ENCODE measurements at places on chromosomes 13 and 19.

DNA sequence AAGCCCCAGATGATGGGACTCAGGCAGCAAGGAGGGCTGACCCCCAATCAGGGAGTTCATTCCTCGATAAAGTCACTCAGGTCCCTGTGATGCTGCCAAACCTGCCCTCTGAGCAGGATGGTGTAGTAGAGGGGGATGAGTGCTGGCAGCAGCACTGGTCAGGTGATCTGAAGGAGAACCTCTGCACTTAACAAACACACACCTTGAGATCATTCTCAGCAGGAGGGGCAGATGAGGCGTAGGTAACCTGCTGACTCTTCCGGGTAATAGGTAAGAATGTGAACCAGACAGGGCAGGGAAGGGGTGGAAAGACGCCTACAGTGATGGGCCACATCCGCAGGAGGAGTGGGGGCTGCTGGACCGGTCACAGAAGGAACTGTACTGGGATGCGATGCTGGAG, 3.2 kb downstream of the ZNF446 start:
- DNase-seq, result no peak

DNA sequence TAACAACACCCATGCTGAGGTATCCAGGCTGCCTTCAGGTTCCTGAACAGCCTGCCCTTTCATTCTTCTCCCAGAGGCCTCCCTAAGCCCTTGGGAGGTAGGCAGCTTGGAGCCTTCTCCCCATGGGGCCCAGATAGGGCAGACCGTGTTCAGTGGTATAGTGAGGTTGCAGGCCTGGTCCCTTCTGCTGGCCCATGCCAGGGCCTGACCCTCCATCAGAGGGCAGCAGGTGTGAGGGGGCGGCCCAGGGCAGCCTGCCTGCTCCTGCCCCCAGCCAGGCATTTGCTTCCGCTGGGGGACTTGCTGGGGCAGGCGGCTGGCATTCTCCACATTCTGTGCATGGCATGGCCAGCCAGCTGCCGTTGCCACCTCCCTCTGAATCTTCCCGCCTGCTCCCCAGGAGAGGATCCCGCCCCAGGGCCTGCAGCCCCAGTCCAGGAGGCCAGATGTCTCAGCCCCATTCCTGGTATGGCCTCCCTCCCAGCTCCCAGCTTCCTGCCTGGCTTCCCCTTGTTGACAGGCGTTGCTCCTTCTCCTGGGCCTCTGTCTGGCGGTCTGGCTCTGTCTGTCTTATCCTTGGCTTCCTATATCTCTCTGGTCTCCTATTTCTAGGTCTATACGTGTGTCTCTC, 8.9 kb downstream of the CIC start:
- DNase-seq, result no peak

DNA sequence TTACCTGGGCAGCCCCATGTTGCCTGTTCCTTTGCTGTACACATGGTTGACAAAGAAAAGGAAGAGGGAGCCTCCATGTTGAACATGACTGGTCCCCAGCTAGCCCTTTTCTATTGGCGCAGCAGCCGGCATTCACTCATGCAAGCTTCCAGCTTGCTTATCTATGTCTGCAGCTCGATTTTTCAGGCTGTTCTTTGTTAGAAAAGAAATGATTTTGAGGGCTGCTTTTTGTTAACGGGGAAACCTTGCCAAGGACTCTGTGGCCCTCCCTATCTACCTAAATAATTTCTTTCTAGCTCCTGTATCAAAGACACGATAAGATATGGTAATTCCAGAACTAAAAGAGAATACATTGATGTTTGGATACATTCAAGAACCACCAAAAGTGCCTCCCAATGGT, 20.4 kb upstream of the ADGRE2 start:
- DNase-seq, result no peak

DNA sequence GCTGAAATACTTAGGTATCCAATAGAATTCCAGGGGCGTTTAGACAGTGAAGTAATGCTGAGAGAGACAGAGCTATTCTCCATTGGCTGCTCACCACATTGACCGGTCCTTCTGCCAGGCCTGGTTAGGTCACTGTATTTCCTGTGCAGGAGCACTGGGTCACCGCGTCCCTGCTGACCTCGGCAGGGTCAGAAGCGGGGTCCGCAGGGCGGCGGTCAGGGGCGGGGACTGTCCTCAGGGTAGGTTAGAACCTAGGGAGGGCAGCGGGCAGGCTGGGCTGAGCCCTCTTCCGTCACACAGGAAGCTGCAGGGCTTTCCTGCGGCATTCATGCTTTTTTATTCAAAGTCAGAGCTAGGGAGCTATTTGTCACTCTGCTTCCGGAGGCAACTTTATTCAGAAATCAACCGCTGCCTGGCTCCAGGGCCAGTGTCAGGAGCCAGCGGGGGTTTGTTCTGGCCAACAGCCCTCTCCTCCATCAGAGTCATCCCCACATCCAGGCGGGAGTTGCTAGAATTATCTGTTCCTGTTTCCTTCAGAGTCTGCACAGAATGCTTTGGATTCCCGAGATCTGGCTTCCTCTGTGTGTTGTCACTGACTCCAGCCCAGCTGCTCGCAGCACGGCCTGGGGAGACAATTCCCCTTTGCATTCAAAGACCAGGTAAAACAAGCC, 81.2 kb upstream of the WASF3 start:
- DNase-seq, result no peak

- DNase-seq, result no peak
Measured at GRCh38 chr13:30718661-30719524, 16.4 kb upstream of the ALOX5AP start.

GRCh38 chr19:15126131-15126910, 19.1 kb downstream of the SYDE1 start:
- DNase-seq, result no peak

- no peak for DNase-seq
Measured at GRCh38 chr19:37928527-37929286, 21.7 kb downstream of the SIPA1L3 start.

DNA sequence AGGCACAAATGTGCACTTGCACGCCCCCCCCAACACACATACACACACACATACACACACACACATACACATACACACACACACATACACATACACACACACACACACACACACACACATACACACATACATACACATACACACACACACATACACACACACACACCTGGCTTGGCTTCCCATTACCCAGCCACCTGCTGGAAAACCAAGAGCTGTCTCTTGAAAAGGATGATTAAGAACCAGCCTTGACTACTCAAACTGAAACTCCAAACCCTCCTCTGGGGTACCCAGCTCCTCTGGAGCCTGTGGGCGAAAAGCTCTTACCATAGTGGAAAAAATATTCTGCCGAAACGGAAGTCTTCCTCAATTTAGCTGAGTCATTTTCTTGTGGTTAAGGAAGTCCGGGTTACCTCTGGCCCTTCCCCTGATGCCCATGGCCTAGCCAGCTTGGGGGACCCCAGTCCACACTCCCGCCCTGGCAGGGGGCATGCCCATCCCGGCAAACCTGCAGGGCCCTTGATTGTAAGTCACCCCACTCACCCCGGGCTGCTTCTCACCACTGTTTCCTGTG, 21.9 kb downstream of the CEBPA start:
- DNase-seq, result no peak

DNA sequence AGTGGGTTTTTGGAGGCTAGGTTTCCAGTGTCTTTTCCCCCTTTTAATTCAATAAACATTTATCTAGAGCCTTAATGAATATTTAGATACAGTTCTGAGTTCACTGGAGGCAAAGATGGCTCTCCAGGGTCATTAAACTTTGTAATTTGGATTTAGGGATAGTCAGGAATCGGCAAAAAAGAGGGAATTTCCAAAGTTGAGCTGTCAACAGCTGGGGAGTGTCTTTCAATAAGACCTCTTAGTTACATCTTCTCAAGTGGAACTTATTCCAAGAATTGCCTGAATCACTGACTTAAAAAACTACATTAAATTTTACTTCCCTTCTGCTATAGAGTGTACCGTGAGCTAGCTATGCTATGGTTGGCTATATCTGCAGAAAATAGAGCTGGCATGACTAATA, 2.0 kb downstream of the LRCH1 start:
- DNase-seq, result no peak

GRCh38 chr13:27660511-27660910, 38.8 kb downstream of the POLR1D start:
- no peak for DNase-seq

- no peak for DNase-seq
Measured at GRCh38 chr13:29571876-29572570, 23.5 kb downstream of the SLC7A1 start.

GRCh38 chr19:1422943-1423342, 15.3 kb upstream of the RPS15 start:
- no peak for DNase-seq

DNA sequence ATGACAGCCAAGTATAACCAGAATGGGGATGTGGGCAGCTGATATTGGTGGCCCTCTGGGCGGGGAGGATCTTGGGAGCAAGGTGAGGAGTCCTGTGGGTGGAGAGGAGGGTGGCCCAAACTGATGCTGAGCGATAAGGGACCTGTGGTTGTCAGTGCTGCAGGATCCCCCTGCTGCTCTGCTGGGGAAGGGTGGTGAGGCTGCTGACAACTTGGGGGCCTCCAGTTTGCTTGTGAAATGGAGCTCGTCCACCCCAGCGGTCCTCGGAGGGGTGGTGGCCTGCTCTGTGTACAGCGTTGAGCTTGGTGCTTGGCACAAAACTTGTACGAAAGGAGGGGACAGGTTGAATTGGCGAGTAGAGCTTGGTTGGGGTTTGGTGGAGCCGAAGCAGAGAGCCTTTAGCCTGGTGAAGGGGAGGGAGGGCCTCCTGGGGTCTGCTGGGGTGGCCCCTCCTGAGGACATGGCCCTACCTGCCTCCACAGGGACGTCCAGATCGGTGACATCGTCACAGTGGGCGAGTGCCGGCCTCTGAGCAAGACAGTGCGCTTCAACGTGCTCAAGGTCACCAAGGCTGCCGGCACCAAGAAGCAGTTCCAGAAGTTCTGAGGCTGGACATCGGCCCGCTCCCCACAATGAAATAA, 2.9 kb downstream of the RPS11 start:
- no peak for DNase-seq

Data from stimulated activated CD4-positive, alpha-beta T cell treated with anti-CD3 and anti-CD28 coated beads, TNF-alpha, amount 100 ng/mL, for 1 hour (primary cell).